ENCODE measurements at places on chromosomes 16 and 17.

GRCh38 chr17:41415833-41416335 is 8.5 kb downstream of the KRT37 start:
- no peak for DNase-seq

- no peak for DNase-seq
Measured at GRCh38 chr16:24493821-24494220, 45.5 kb upstream of the RBBP6 start.

GRCh38 chr17:61574542-61575351 is 16.3 kb downstream of the NACA2 start:
- no peak for DNase-seq

- no peak for DNase-seq
Measured at GRCh38 chr17:40532520-40533253, 31.3 kb upstream of the TNS4 start.

GRCh38 chr17:31595076-31595475 is 203.6 kb downstream of the RAB11FIP4 start:
- DNase-seq, result no peak

DNA sequence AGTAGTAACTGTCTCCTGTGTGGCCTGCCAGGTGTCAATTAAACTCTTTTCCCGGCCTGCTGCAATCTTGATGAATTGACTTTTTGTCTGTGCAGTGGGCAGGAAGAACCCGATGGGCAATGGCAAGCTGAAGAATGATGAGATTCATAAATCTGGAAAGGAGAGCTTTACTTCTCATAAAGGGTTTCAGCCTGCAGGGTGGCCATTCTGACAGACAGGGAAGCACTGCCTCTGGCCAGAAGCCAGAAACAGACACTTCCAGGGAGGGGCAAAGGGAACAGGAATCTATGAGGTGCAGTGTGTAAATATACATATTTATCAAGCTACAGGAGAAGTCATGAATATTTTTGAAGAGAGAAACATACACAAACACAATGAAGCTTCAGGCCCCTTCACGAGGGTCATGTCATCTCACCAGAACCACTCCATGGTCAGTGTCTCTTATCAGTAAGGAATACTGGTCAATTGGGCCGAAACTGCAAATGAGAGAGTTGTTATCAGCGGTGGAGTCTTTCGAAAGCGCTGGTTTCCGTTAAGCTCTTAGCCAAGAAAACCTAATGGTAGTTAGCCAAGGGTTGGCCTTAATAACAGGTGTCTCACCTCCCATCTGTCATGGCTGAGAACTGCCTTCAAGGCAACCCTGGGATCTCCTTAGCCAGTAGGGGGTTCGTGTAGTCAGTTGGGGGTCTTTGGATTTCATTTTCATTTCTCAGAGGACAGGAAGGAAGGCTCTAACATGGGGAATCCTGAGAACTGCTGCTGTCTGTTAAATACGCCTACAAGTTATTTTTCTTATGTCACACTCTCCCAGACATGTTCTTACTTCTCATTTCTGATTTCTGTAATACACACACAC is 1.2 kb upstream of the NARF start:
- DNase-seq, result no peak

- DNase-seq, result no peak
Measured at GRCh38 chr16:86848821-86849220, 270.5 kb downstream of the FOXL1 start.

Measured in spinal cord (tissue), 10 donors.